ENCODE measurements at places on chromosomes 7 and 10.

DNA sequence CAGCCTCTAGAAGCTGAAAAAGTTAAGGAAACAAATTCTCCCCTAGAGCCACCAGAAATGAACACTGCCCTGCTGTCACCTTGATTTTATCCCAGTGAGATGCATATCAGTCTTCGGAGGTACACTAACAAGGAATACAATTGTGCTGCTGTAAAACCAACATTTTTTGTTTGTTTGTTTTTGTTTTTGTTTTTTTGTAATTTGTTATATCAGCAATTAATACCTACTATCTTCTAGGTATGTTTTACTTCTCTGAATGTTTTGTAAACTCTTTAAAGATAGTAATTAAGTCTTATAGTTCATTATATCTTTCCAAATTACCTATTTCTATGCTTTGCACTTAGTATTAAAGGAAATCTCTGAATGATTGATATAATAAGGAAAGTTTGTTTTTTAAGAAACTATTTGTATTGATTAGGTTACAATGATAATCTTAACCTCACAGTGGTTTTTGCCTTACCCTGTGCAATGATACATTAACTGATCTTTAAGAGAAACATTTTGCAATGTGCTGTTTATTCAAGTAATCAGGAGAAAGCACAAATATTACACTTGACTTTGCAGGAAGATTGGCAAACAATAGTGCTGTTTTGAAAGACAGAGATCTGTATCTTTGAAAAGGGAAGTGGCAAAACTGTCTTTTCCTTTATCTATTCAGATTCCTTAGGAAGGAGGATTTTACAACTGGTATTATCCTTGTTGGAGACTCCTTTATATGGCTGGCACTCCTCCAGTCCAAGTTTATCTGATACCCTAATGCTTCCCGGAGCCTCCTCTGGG, 11.3 kb upstream of the HGF start:
- no peak for DNase-seq

DNA sequence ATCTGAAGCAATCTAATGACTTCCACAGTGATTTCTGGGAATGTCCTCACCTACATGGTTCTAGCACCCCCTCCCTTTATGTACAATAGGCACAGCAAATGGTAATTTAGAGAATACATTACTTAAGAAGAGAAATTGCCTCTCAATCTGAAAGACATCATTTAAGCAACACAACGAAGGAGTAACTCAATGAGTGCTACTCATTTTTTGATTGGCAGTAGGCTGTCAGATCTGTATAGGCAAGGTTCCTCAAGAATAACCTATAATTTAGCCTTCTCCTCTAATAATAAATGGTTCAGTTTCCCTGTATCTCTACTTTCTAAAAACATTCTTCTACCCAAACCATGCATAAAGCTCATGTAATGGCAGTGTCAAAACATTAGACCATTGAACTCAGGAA, 30.6 kb upstream of the SEMA3C start:
- no peak for DNase-seq

- no peak for DNase-seq
Observed at GRCh38 chr7:73671322-73671661, 3.7 kb downstream of the VPS37D start.

- DNase-seq, result peak; percentile 26
Observed at GRCh38 chr7:28573059-28573553, 160.8 kb downstream of the CREB5 start.

DNA sequence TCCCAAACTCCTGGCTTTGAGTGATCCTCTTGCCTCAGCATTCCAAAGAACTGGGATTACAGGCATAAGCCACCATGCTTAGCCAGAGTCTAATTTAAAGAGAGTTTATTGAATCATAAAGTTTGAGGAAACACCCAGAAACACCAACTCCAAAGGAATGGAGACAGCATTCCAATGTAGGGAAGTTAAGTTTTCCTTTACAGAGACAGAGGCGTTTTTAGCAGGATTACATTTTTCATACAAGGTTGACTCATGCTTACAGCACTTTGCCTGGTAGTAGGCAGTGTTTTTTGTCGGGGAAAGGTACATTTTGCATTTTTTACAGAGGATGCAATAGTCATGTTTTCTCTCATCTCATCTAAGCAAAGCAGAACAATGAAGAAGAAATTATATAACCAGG, 18.9 kb upstream of the OPN4 start:
- no peak for DNase-seq

Data from germinal center (tissue), 1 donor.